ENCODE measurements at places on chromosomes 7 and 10.
A peak's percentile ranks its signal among the peaks of the same experiment; 100 is the strongest.

DNA sequence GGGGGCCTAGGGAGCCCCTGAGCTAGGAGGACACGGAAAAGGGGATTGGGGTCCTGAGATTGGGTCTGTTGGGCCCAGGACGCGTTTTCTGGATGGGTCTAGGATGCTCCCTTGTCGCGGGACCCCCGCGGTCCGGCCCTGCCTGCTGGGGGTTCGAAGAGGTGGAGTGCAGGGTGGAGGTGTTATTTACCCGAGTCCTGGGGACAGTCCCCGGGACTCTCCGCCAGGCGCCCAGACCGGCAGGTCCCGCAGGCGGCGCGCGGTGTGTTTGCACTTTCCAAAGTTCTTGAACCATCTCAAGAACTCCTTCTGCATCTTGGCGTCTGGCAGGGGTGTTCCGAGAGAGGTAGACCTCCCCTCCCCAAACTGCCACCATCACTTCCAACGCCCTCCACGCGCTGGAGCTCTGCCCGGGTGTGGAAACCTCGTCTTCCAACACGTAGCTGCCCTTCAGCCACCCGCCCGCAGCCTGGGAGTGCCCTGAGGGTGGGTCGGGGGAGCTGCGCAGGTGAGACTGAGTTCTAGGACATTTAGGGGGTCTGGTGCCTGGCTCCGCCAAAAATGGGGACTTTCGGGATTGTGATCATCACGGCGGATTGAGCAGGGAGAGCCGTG, 569 bp downstream of the CAV1 start:
- DNase-seq, result no peak

- DNase-seq, result no peak
Measured at GRCh38 chr10:27815261-27815660, 69.6 kb upstream of the MKX start.

- DNase-seq, result no peak
Measured at GRCh38 chr7:126286317-126286716, 966.4 kb downstream of the GRM8 start.

DNA sequence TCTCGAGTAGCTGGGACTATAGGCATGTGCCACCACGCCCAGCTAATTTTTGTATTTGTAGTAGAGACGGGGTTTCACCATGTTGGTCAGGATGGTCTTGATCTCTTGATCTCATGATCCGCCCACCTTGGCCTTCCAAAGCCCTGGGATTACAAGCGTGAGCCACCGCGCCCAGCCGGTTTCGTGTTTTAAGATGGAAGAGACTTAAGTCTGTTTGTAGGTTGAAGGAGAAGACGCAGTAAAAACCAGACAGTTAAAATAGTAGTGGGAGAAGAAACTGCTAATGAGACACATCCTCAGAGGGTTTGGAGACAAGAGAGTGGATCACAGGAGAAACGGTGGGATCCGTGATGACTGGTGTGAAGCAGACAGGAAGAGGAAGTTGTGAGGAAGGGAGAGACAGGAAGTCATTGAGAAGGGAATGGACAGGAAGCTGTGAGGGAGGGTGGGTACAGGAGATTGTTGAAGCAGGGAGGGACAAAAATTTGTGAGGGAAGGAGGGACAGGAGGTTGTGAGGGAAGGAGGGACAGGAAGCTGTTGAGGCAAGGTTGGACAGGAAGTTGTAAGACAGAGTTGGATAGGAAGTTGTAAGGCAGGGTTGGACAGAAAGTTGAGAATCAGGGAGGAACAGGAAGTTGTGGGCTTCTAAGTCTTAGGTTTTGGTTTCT, 115.5 kb downstream of the WDFY4 start:
- DNase-seq, result no peak

DNA sequence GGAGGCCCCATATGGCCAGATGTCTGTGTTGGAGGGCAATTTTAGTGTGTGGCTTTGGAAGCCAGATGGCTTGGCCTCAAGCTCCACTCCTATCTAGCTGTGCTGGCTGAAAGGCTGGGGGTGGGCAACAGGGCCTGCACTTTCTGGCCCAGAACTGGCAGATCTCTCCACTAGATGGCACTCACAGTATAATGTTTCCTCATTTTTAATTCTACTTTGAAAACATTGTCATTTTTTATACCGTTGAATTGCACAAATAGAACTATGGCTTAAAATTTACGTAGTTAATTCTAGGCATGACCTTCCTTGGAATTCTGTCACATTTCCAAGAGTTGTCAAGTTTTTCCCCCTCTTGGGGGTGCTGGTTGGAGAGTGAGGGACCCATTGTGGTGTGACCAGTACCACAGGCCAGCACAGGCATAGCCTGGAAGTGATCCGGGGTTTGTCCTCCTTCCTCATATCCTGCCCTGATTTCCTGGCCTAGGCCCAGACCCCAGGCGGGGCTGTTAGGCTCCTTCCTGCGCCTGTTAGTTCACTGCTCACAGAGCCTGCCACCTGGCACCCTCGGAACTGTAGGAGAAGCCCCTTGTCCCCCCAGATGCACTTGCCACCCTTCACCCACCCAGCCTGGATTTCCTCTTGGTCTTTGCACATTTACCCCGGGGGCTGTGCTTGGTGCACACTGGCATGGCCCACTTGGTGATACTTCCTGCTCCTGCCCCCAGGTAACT, 52.8 kb downstream of the ARHGAP22 start:
- DNase-seq, result peak; percentile 70

DNA sequence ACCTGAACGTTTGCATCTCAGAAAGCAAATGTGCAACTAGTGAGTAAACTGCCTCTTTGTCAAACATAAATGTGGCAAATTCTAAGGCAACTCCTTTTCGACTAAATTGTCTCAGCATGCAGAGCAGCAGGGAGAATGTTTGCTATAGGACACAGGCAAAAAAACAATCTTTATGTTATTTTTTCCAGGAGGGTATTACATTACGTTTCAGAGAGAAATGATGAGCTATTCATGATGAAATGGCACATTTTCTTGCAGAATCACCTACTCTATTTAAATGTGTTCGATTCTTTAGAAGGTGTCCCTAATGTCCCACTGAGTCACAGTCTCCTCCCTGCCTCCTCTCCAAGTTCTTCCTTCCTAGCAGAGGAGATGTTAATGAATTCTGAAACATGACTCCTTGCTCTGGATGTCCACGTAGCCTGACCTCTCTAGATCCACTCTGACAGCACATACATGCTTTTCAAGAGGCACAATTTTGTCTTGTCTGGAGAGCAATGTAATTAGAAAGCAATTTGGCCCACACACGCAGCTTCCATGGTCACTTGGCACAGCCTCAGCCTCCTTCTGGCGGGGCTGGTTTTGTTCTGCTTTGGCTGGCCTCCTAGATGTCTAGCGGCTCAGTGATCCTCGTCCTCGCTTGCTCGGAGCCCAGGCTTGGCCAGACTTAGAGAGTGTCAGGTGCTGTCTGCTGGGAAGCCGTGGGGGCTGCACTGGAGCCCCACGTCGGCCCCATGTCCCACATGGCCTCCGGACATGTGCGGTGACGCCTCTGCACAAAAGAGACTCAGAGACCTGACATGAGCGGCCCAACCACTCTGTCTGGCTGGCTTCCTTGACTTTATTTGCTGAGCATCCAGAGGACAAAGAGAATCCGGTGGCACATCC, 125.7 kb upstream of the ZNF438 start:
- peak; percentile 87 for DNase-seq

- no peak for DNase-seq
Measured at GRCh38 chr7:27737616-27738015, 2.3 kb upstream of the TAX1BP1 start.

DNA sequence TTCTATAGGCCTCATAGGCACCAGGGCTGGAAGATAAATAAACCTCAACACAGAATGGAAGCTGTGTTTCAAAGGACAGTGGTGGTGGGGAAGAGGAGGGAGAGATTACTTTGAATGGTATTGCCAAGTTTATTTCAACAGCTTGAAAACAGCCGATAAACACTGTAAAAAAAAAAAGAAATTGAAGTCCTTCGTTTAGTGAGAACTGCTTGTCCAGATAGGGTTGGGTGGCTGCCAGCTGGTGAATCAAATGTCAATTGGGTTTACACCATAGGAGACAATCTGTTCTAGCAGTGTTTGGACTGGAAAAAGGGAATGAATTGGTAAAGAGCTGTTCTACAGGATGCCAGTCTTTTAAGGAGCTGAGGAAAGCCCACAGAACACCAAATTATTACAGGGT, 254.8 kb downstream of the PHF14 start:
- DNase-seq, result peak; percentile 80

GRCh38 chr10:25646371-25646770, 287.7 kb upstream of the MYO3A start:
- DNase-seq, result no peak

GRCh38 chr7:46839651-46840050, 742.3 kb downstream of the TNS3 start:
- DNase-seq, result no peak

DNA sequence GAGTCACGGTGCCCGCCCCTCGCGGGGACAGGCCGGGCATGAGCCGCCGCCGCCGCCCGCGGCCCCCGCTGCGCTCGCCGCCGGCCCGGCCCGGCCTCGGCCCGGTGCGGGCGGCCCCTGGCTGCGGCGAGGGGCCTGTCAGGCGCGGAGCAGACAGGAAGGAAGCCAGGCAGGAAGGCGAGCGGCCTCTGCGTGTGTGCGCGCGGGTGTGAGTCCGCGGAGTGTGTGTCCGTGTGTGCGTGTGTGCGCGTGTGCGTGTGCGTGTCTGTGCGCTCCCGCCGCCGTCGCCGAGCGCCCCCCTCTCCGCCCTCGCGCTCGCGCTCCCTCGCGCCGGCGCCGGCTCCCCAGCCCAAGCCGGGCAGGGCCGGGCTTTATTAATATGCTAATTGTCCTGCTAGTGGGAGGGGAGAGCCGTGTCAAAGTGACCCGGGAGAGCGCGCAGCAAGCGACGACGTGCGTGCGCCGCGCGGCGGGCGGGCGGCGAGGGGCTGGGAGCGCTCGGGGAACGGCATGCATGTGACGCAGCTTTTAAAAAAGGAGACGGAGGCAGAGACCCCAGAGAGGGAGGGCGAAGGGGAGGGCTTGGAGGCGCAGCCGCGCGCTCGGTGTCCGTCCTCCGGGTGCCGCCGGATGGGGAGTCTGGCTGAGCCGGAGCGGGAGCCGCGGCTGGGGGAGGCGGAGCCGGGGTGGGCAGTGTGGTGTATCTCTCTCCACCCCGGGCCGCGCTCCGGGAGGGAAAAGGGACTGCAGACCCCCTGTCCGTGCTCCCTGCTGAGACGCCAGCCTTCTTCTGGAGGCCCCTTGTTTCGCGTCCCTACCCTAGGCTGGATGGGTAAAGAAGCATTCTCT, at the start of gene LDB1:
Gene LDB1 (minus strand): TSS at position 227 of the 849 bp plus-strand sequence. CDS start 258 bp downstream, outside the sequence.
- peak; percentile 90 for DNase-seq

DNA sequence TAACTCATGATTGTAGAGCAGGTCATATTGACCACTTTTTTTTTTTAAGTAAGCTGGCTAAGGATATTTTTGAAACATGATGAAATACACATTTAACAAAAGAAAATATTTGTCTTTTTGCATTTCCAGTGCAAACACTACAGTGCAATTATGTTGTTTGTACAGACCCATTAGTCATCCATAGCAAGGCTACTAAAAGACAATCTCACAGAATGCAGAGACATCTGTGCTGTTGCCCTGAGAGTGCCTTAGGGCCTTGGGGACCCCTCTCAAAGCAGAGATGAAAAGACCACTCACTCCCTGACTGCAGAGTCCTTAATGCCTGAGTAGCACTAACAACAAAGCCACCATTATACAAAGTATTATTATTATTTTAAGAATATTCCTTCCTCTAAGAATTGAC, 104.5 kb downstream of the NRCAM start:
- DNase-seq, result no peak

- no peak for DNase-seq
Measured at GRCh38 chr7:24756545-24757352, 515 bp downstream of the GSDME start.

GRCh38 chr10:27745732-27746396, at the start of gene MKX:
TSS of gene MKX (minus strand) at chr10:27745819. CDS start at chr10:27743415, 2,404 bp downstream.
- DNase-seq, result no peak

GRCh38 chr7:142188846-142189245, 69.0 kb downstream of the PRSS58 start:
- DNase-seq, result peak; percentile 20

- DNase-seq, result no peak
Measured at GRCh38 chr7:128359939-128360338, 1.6 kb downstream of the PRRT4 start.

DNA sequence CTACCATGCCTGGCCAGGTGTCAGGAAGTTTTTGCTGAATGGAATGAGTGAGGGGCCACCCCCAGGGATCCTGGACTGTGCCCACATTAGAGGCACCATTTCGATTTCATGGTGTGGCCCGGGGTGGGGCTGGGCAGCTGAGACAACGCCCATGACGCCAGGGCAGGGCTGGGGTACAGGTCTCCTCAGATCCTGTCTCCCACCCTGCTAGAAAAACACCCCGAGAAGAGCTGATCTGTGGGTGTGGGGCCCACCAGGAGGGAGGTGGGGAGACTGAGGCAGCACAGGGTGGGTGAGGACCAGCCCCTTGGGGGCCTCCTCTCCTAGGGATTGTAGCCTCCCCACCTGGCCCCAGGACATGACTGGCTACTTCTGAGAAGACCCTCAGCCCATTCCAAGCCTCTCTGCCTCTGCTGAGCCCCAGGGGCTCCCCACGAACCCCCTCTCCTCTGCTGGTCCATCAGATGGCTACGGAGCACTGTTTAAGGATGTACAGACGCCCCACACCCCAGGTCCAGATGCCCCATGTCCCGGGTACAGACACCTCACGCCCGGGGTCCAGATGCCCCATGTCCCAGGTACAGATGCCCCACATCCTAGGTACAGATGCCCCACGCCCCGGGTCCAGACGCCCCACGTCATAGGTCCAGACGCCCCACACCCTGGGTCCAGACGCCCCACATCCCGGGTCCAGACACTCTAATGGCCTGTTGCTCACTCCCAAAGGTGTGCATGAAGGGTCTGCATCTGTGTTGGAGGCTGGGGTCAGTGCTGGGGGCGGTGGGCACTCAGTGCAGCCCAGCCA, 99.4 kb downstream of the MICALL2 start:
- DNase-seq, result no peak

- no peak for DNase-seq
Measured at GRCh38 chr7:134014935-134015334, 112.2 kb upstream of the LRGUK start.

GRCh38 chr7:135177028-135177696, 6.7 kb upstream of the CYREN start:
- no peak for DNase-seq

DNA sequence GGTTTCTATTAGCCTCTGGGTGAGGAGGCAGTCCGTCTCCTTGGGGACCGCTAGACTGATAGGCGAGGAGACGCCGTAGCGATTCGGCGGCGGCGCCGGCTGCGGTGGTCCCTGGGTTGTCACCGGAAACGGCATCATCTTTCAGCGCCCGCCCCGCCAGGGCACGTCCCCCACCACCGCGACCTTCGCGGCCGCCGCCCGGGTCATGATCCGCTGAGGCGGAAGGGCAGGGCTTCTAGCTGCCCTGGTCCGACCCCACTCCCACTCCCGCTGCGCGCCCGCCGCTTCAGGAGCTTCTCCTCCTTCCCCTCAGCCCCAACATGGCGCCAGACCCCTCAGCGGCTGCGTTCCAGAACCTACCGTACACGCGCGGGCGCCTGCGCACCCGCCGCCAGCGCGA, at the start of gene PAPOLB:
Gene PAPOLB (minus strand): TSS at position 358 of the 400 bp plus-strand sequence. CDS start 220 bp downstream, at position 138.
- no peak for DNase-seq

- no peak for DNase-seq
Measured at GRCh38 chr10:79090134-79090803, 21.5 kb downstream of the ZMIZ1 start.

GRCh38 chr10:95303535-95303934, 12.7 kb upstream of the PDLIM1 start:
- DNase-seq, result no peak

GRCh38 chr10:34808801-34809745, 6.0 kb downstream of the PARD3 start:
- DNase-seq, result peak; percentile 37

GRCh38 chr7:108109221-108109908, 20.8 kb downstream of the LAMB4 start:
- peak; percentile 10 for DNase-seq

Measured in G401 (cell line).